ENCODE measurements at places on chromosomes 1 and 21.
A peak's percentile ranks its signal among the peaks of the same experiment; 100 is the strongest.

- DNase-seq: no peak
These were observed 6.2 kb upstream of the TEX35 start for GRCh38 chr1:178506669-178507068.

DNA sequence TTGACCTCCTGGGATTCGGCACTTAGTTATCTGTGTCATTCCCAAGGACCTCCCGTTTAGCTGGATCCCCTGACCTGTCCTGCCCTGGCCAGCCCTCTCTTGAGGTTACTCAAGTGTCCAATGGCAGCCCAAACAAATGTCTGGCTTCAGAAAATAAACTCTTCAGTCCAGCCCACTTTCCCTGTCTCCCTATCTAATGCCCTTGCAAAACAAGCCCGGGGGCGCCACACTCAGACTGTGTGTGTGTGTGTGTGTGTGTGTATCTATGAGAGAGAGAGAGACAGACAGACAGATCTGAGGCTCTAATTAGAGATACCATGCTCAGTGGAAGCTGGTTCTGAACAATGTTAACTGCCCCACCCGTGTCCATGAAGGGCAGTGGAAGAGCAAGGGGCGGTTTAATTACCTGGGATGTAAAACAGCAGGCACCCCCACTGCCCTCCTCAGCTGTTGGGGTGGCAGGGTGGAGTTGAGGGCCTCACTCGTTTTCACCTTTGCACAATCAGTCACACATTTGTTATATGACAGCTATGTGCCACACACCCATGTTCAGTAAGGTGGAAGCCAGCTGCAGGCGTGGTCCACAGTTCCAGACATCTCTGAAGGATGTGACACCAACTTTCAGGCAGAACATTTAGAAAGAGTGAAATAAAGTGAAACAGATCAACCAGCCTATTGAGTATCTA, 57.4 kb downstream of the B3GALT5 start:
- no peak for DNase-seq

DNA sequence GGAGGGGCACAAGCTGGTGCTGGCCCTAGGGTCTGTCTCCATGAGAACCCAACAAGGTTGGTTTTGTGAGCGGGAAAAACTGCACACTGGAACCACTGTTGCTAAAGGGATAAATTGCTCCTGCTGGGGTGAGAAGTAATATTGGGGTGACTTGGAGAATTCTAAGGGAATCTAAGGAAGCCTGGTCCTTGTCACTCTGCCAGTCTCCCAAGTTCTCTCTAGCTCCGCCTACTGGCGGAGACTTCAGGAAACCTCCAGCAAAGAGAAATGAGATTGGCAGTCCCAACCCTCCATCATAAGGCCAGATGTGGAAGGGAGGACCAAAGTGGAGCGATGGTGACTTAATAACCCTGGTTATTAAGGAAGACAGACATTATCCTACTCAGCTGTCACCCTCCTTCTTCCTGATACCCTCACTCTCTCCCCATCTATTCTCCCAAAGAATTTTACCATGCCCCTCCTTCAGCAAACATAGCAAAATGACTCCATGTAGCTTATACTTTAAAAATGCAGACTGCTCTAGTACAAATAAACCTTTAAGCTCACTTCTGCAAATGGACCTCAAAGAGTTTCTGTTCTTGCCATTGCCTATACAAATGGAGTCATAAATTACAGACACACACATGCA, 2.7 kb downstream of the LCE1F start:
- no peak for DNase-seq

DNA sequence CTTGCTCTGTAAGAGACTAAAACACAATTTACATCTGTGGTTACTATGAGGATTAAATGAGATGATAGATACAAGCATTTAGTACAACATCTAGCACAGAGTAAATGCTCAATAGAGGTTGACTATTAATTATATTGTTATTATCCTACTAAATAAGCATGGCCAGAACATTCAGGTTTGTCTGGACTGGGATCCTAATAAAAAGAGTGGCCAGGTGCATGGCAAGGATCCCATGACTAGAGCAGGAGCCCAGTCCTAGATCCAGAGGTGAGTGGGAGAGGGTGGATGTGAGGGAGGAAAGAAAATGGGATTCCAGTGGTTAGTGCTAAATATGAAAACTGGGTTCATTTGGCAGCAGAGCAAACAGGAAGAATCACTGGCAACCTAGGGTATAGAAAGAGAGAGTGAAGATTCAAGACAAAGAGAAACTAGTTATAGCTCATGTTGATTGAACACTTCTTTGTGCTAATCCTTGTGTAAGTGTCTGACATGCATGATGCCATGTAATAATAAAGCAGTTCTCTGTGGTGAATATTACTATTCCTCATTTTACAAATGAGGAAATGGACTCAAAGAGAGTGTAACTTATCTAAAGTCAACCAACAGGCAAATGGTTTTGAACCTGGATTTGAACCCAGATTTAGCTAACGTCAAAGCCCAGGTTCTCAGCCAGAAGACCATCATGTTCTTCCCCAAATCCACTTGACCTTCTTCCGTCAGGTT, 71.1 kb upstream of the FGGY start:
- DNase-seq: no peak

DNA sequence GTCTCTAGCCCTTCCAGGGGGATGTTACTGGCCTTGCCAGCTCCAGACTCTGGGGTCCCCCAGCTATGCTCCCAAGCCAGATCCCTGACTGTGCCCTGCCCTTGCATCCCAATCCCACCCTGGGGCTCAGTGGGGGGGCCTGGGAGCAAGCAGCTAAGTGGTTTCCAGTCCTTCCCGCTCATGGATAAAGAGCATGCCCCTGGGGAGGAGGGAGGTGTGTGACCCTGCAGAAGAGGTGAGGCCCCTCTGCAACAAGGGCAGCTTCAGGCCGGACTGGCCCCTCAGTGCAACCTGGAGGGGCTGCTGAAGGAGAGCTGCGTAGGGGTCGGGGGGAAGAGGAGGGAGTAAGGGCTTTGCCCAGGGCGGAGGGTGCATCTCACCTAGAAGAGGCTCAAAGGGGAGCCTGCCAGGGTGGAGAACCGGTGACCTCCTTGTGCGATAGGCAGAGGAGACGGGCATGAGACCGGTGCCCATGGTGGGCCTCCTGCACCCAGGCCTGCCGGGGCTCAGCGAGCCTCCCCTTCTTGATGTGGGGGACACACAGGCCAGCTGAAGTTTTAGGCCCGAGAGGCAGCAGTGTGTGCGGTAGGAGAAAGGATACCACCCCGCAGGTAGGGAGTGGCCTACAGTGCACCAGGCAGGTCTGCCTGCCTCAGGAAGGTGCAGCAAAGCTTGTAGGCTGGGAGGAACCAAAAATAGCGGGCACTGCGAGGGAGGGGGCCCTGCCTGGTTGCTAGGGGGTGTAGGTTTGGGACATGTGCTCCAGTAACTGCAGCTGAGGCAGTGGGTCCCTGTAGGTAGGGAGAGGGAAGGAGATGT, 3.1 kb downstream of the OBSCN start:
- DNase-seq: no peak

DNA sequence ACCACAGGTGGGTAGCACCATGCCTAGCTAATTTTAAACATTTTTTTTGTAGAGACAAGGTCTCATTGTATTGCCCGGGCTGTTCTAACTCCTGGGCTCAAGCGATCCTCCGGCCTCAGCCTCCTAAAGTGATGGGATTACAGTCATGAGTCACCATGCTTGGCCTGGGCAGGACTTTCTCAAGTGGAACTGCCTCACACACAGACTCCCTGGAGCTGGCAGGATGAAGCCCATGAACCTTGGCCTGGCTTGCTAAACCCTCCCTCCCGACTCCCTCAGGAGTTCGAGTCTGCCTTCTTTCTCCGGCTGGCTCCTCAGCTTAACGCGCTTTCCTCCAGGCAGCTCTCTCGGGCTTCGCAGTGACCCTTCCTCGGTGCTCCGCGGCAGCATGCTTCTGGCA, 7.7 kb upstream of the ECE1 start:
- no peak for DNase-seq

DNA sequence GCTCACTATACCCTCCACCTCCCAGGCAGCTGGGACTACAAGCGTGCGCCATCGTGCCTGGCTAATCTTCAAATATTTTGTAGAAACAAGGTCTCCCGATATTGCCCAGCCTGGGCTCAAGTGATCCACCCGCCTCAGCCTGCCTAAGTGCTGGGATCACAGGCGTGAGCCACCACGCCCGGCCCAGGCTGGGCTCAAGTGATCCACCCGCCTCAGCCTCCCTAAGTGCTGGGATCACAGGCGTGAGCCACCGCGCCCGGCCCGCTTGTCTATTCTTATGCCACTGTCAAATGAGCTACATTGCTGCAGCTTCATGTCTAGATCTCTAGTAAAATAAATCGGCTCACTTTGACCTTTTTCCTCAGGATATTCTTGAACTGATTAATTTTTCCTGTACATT, 107.7 kb upstream of the COL6A1 start:
- no peak for DNase-seq

DNA sequence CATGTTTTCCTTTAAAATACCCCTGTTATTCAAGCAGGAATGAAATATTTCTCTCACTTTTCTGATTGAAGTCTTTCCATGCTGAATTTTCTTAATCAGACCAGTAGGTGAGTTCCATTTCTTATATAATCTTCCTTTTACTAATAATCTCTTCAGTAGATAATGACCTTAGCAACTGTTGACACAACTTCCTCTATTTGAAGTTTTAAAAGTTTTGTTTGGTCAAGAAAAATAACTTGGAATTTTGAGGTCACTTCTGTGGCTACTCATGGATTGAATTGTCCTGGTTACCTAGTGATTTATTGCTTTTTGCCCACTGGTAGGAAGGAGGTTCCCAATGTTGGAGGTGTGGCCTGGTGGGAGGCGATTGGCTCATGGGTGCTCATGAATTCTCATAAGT, 70.6 kb upstream of the PAXBP1 start:
- DNase-seq: no peak

- no peak for DNase-seq
These were observed 15.5 kb upstream of the LIN9 start for GRCh38 chr1:226324479-226324878.

DNA sequence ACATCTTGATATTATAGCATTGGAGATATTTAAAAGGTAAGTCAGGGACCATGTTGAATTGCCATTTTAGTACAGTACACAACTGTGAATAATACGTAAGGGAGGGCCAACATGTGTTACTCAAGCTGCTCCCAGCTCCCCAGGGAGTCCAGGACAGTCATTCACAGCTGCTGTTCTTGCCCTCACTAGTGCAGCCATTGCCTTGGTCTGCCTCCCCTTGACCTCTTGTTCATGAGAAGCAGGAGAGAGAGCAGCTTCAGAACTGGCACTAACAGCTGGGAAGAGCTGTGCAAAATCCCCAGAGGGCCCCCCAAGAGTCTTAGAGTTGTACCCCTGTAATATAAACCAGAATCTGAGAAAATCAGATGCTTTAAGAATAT, 16.4 kb downstream of the TCEANC2 start:
- DNase-seq: no peak

DNA sequence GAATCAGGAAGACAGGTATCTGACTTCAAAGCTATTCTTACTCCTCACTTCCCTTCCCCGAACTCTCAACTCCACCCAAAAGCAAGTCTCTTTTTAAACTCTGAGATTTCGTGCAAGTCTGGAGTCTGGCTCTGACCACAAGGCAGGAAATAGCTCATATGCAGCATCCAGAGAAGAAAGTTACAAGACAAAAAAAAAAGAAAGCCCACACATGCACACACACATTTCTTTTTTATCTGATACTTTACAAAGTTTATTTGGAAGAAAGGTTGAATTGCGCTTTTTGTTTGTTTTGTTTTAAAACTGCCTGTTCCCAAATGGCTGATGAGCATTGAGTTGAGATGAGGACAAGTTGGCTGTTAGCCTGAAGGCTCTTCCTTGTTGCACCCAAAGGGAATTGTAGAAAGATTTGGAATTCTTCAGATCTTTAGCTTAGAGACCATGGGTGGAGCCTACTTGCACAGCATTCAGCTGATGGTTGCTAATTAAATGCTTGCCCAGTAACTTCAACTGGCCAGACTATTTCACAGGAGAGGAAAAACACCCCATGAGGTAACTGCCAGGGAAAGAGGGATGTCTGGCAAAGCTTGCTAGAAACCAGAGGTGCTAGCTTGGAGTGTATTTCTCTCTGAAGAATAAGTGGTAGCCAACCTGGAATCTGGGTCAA, 490.3 kb downstream of the TTLL7 start:
- peak; percentile 13 for DNase-seq

GRCh38 chr1:178629252-178630154, 95.5 kb upstream of the RALGPS2 start:
- DNase-seq: no peak

DNA sequence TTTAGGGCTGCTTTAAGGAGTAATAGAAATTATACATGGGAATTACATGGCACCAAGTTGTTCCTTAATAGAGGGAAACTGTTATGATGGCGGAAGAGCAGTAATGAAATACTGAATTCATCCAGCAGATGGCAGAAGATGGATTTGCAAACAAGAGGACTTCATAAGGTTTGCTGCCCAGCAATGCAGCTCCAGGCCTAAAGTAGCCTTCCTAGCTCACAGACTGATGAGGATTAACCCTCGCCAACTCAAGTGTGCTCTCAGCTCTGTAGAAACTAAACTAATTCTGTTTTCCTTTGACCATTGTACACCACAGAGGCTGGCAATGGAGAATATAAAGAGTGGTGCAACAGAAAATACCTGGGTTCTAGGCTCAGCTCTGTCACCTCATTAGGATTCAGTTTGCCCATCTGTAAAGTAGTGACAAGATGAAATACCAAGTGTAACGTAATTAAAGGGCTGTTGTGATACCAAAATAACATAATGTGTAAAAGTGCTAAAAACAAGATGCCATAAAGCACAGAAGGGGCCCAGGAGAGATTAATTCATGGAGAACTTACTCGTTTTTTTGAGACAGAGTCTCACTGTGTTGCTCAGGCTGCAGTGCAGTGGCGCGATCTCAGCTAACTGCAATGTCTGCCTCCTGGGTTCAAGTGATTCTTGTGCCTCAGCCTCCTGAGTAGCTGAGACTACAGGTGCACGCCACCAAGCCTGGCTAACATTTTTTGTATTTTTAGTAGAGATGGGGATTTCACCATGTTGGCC, 102.4 kb upstream of the SERBP1 start:
- DNase-seq: peak; percentile 74

GRCh38 chr1:180791806-180792205, 120.9 kb upstream of the KIAA1614 start:
- no peak for DNase-seq

DNA sequence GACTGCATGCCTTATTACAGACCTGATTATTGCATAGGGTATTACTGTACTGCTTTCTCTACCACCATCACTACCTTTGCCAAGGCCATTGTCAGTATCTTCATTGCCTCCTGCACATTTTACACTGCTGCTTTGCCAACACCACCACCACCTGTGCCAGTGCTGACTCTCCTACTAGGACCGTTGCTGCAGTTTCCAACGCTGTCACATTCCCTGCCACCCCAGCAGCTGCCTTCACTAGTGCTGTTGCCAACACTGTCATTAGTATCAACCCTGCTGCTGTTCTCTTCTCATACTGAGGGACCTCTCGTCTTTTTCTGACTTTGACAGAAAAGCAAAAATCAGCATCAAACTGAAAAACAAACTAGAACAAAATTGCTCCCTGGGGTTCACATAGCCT, 394.9 kb upstream of the B3GALT2 start:
- DNase-seq: no peak

GRCh38 chr1:182259229-182259872, 132.2 kb downstream of the GLUL start:
- DNase-seq: peak; percentile 30

GRCh38 chr1:40769815-40770214, 13.8 kb upstream of the KCNQ4 start:
- no peak for DNase-seq
